HEK293T (cell line): ENCODE measurements at places on chromosomes 7 and 10.
A peak's percentile ranks its signal among the peaks of the same experiment; 100 is the strongest.

GRCh38 chr10:130707389-130707979 is 571.3 kb downstream of the GLRX3 start:
- DNase-seq: no peak

- no peak for DNase-seq
Observed at GRCh38 chr10:45407542-45407941, 33.5 kb downstream of the ALOX5 start.

DNA sequence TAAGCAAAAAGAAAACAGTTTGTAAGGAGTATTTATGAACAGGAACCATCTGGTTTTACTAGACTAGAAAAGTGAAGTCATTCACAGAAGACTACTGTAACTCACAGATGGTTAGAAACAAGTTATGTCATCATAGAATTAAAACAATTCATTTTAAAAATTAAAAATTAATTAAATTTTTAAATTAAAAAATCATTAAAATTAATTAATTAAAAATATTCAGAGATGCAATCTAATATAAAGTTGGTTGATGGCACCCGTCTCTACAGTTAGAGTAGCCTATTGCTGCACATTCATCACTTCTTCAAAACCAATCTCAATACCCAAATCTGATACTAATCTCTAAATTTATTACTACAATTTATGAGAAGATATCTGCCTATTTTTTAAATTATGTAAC is 454.8 kb upstream of the NUPR2 start:
- no peak for DNase-seq

DNA sequence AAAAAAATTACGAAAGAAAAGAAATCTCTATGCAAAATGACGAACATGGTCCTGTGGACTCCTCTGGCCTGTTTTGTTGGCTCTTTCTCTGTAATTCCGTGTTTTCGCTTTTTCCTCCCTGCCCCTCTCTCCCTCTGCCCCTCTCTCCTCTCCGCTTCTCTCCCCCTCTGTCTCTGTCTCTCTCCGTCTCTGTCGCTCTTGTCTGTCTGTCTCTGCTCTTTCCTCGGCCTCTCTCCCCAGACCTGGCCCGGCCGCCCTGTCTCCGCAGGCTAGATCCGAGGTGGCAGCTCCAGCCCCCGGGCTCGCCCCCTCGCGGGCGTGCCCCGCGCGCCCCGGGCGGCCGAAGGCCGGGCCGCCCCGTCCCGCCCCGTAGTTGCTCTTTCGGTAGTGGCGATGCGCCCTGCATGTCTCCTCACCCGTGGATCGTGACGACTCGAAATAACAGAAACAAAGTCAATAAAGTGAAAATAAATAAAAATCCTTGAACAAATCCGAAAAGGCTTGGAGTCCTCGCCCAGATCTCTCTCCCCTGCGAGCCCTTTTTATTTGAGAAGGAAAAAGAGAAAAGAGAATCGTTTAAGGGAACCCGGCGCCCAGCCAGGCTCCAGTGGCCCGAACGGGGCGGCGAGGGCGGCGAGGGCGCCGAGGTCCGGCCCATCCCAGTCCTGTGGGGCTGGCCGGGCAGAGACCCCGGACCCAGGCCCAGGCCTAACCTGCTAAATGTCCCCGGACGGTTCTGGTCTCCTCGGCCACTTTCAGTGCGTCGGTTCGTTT is 83.5 kb upstream of the SLF2 start:
- DNase-seq: no peak

DNA sequence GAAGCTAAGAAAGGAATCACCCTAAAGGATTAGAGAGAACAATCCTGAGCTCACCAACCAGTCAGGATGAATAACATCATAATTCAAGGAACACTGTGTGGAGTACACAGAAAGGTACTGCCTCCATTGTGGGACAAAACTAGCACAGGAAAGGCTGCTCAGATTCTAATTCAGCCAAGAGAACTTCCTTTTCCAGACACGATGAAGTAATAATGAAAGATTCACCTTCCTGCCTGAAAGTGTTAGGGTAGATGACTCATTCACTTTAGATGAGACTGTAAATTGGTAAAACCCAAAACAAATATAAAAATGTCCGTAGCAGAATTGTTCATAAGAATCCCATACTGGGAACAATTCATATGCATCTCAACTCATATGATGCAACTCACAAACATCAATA is 167.2 kb downstream of the CDC14C start:
- no peak for DNase-seq

DNA sequence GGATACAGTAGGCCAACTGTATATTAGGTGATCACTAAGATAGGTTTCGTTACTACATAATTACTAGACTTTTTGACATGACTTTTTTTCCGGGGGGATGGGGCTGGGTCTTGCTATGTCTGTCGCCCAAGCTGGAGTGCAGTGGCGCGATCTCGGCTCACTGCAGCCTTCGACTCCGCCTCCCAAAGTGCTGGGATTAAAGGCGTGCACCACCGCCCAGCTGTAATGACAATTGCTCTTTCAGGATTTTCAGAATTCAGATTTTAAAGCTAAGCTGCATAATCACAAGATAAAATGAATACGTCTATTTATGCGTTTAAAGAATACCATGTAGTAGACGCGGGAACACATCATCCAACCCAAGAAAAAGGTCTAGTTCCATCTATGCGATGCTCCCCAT is 982 bp downstream of the IDI1 start:
- DNase-seq: no peak

DNA sequence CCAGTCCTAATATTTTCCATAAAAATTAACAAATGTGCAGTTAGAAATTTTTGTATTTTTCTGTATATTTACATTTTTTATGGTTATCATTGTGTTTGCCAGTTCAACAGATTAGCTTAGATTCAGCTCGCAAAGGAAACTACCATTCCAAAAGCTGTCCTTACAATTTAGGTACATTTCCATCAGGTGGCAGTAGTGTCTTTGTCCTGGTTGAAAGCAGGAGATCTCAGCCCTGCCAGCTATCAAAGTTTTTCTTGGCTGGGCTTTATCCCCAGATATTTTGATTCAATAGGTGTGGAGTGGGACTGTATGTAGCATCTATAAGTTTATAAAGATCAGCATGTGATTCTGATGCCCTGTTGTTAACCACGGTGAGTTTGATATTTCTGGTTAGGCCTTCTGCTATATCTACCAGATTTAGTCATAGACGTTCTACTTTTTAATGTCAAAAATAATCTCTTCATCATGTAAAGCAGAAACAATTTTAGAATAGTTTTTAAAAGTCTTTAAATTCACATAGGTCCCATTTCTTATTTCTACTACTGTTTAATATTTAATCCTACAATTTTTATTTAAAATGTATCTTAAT is 15.5 kb upstream of the ICA1 start:
- DNase-seq: peak; percentile 48

GRCh38 chr10:12592967-12593366 is 243.6 kb downstream of the CAMK1D start:
- DNase-seq: no peak

GRCh38 chr10:44950326-44951225 is 9.0 kb upstream of the RASSF4 start:
- no peak for DNase-seq

DNA sequence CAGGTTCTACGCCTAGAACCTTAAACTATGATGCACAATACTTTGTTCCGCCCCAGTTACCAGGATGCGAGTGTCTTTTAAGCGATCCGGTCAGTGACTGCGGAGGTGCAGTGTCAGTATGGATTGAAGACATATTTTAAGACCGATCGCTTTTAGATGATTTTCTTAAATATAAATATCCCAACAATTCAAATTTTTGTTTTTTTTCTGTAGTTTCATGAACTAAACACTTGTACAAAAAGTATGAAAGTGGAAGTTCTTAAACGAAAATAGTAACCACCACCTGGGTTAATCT is 835 bp downstream of the COMMD3 start:
- no peak for DNase-seq

DNA sequence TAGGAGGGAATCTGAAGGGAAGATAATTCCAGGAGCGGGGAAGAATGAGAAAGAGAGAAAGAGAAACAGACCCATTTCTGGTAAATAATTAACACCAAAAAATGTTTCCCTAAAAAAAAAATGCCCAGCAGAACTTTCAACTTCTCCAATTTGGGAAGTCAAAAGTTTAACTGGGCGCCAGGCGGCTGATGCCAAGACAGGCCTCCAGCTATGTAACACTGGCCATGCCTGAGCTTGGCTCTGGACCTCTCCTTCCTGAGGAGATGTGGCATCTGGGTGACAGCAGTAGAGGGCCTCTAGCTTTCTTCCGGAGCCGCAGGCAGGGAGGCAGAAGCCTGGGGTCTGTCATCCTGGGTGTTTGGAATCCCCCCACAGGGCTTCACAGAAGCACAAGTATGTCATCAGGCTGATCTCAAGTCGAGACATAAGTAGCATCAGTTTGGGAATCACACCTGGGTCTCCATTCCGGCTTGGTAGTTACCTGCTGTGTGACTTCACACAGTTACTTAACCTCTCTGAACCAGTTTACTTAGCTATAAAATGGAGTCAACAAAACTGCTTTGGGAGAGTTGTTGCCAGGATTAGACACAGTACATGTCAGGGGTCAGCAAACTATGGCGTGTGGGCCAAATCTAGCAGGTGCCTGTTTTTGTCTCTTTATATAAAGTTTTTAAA is 50.5 kb upstream of the TCF7L2 start:
- no peak for DNase-seq

GRCh38 chr7:94252971-94253370 is 141.7 kb upstream of the COL1A2 start:
- DNase-seq: no peak

DNA sequence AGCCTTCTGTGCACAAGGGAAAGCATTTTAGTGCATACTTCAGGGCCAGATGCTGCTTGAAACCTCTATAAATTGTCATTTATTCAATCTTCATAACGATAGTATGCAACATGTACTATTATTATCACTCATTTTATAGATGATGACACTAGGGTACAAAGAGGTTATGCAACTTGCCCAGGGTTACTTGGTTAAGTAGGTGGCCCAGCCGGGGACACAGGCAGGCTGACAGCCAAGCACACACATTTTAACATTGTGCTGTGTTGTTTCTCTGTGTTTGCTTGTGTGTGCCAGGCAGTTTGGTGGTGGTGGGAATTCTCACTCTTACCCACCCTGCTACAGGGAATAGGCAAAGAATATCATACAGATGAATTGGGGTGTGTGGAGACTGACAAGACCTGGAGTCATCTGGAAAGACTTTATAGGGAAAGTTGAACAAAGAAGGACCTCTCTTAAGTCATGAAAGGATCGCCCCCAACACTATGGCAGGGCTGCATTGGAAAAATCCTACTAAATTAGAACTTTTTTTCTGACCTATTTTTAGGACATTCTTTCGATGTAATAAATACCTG is 98.9 kb downstream of the MKX start:
- no peak for DNase-seq

GRCh38 chr10:71344154-71344925 is 25.3 kb downstream of the SLC29A3 start:
- no peak for DNase-seq

DNA sequence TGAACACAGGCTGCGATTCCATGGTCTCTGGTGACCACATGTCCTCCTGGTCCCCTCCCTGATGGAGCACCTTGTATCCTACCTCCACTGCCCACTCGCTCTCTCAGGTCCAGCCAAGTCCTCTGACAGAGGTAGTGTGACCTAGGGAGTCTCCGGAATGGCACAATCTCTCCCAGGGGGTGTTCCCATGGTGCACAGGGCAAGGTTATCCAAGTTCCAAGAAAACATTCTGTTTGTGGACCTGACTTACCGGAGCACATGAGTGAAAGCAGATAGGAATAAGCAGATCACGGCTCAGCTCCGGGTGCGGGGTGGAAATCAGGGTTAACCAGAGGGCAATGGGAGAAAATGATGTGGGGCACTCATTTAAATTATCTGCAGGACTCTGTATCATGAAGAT is 45.8 kb upstream of the INSIG1 start:
- DNase-seq: no peak

- DNase-seq: no peak
Observed at GRCh38 chr7:8125680-8126444, 136.1 kb downstream of the ICA1 start.

- no peak for DNase-seq
Observed at GRCh38 chr10:122021828-122022227, 32.9 kb downstream of the TACC2 start.

DNA sequence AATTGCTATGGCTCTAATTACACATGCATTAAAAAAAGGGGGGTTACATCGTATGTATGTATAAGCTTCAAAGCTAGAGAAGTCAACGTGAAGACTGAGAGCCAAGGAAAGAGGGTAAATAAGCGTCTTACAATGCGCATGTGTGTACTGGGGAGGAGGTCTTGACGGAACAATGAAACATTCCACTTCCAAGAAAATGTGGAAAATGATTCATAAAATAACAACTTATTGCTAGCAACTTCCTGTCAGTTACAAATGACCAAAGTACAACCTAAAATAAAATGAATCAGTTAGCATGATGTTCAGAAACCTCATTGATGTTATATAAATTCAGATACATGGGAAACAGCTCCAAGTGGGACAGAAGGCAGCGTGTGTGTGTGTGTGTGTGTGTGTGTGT is 104.1 kb upstream of the RHEB start:
- DNase-seq: no peak

- DNase-seq: no peak
Observed at GRCh38 chr7:152902054-152902453, 142.5 kb downstream of the ACTR3B start.

GRCh38 chr10:103427866-103428265 is 24.3 kb downstream of the CALHM2 start:
- DNase-seq: no peak

DNA sequence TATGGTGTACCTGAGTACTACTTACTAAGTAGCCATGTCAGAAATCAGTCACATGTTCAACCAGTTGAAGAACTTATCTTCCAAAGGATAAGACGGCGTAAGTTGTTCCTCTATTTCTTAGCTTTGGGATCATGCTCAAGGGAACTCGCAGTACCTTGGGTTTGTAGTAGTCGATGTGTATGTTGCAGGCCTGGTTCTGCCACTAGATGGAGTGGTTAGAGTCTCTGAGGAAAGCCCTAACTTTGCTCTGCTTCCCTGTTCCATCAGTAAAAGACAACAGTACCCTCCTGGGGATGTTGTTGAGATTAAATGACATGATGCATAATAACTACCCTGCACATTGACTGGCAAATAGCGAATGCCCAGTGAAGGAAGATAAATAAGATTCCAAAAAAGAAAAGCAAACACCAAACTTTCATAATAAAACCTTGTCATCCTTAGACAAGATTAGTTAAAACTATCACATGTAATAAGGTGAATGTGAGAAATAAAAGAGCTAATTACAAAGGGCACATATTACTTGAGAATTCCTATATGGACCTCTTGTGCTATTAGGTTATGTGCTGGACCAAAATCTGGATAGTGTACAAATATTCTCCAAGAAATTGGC is 165.9 kb downstream of the ABCA13 start:
- DNase-seq: peak; percentile 30

GRCh38 chr10:12796401-12797160 is 204.9 kb downstream of the CCDC3 start:
- DNase-seq: no peak

- no peak for DNase-seq
Observed at GRCh38 chr10:97903128-97904017, 53.7 kb downstream of the GOLGA7B start.

DNA sequence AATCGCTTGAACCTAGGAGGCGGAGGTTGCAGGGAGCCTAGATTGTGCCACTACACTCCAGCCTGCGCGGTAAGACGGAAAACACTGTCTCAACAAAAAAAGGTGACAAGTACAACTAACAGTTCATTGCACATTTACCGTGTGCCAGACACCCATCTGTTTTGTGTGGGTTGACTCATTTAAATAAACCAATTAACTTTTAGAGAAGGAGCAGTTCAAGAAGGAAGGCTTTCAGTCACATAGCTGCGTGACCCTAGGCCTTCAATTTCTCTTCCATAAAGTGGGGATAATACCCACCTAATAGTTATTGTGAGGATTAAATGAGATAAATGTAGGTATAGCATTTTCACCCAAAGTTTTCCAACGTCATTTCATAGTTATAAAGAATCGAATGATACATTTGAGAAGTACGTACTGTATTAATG is 52.3 kb upstream of the KDM7A start:
- no peak for DNase-seq
